Effector memory CD4-positive, alpha-beta T cell (primary cell): ENCODE measurements at places on chromosomes 5 and 9.

- no peak overlapping the region for H3K27ac ChIP-seq
- no peaks in the 10 kb centered on the region for H3K27me3 ChIP-seq
These were observed 853.7 kb downstream of the TAF11L14 start for GRCh38 chr5:18487928-18488480.

DNA sequence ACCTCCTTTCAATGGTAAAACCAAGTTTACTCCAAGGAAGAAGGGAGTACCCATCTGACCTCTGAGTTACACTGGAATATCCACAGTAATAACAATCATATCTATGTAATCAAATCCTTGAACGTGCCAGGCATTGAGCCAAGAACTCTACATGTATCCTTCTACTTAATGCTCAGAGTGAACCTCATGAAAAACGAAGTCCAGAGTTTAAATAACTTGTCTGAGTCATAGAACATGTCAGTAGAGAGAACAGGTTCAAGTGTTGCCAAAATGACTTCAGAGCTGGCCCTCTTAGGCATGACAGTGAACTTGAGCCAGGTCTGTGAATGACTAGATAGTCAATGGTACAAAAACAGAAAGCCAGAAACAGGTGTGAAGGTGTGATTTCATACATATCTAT is 164.1 kb upstream of the ZNF618 start:
- DNase-seq: no peak
- H3K27me3 ChIP-seq: no peaks in the 10 kb centered on the region
- H3K27ac ChIP-seq: no peak overlapping the region
- H3K36me3 ChIP-seq: no peaks in the 10 kb centered on the region

GRCh38 chr5:33888587-33888986 is 3.2 kb downstream of the ADAMTS12 start:
- H3K27ac ChIP-seq: no peak overlapping the region
- H3K27me3 ChIP-seq: no peaks in the 10 kb centered on the region
- no peaks in the 10 kb centered on the region for H3K4me1 ChIP-seq
- no peaks in the 10 kb centered on the region for H3K36me3 ChIP-seq

DNA sequence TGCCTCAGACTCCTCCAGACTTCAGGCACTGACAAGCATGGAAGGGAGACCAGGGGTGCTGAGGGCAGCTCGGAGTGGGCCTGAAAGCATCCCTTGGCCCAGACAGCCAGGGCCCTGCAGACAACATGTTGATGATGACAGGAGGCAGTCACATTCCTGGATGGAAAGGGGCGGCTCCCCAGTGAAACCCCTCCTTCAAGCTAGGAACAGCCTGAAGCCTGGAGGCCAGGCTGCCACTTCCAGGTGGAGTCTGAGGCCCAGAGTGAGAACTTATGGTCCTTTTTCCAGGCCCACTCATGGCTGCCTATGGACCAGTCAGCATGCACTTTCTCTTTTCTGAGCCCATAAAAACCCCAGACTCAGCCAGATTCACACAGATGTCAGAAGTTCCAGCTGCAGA is 104.2 kb upstream of the HCN1 start:
- H3K27me3 ChIP-seq: no peaks in the 10 kb centered on the region
- no peak overlapping the region for H3K27ac ChIP-seq
- H3K4me3 ChIP-seq: no peak overlapping the region
- no peaks in the 10 kb centered on the region for H3K4me1 ChIP-seq
- DNase-seq: no peak

- no peak overlapping the region for H3K27ac ChIP-seq
- no peak overlapping the region for H3K4me3 ChIP-seq
- H3K4me1 ChIP-seq: no peaks in the 10 kb centered on the region
- H3K36me3 ChIP-seq: no peaks in the 10 kb centered on the region
- H3K27me3 ChIP-seq: no peaks in the 10 kb centered on the region
These were observed 172.4 kb downstream of the IRX2 start for GRCh38 chr5:2579126-2579525.

GRCh38 chr9:99820685-99821395 is 845 bp upstream of the NR4A3 start:
- no peaks in the 10 kb centered on the region for H3K36me3 ChIP-seq
- H3K4me1 ChIP-seq: peaks cover 50% of the 10 kb centered on the region
- DNase-seq: peak; percentile 34

GRCh38 chr5:52989781-52990527 is 802 bp downstream of the ITGA2 start:
- peak overlapping the region; percentile 77 for H3K4me3 ChIP-seq
- H3K27me3 ChIP-seq: no peaks in the 10 kb centered on the region
- no peaks in the 10 kb centered on the region for H3K36me3 ChIP-seq
- DNase-seq: peak; percentile 4

GRCh38 chr5:161396171-161396570 is 150.4 kb downstream of the GABRB2 start:
- no peaks in the 10 kb centered on the region for H3K36me3 ChIP-seq
- no peak overlapping the region for H3K27ac ChIP-seq
- H3K27me3 ChIP-seq: no peaks in the 10 kb centered on the region

DNA sequence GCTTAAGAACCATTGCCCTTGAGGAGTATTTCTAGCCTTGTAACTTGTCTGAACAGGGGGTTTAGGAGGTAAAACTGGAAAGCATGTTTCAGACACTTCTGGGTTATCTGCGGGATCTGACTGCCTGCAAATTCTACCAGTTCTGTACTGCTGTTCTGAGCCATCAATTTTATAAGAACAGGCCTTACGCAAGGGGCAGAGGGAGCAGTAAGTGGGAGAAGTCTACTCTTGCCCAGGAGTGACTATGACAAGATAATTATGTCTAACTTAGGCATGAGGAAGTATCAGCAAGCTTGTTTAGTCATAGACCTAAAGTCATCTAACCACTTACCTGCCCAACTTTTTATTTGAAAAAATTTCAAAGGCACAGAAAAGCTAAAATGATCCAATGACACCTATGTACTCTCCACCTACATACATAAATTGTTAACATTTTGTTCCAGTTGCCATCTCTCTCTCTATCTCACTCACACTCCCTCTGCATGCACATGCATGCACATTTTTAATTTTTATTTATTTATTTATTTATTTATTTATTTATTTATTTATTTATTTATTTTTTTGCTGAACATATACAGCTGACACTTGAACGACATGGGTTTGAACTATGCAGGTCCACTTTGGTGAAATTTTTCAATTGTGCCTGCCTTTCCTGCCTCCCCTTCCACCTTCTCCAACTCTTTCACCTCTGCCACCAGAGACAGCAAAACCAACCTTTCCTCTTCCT is 18.4 kb upstream of the DEPDC1B start:
- H3K4me1 ChIP-seq: no peaks in the 10 kb centered on the region
- no peak overlapping the region for H3K27ac ChIP-seq
- H3K27me3 ChIP-seq: no peaks in the 10 kb centered on the region
- H3K36me3 ChIP-seq: no peaks in the 10 kb centered on the region
- no peak for DNase-seq

DNA sequence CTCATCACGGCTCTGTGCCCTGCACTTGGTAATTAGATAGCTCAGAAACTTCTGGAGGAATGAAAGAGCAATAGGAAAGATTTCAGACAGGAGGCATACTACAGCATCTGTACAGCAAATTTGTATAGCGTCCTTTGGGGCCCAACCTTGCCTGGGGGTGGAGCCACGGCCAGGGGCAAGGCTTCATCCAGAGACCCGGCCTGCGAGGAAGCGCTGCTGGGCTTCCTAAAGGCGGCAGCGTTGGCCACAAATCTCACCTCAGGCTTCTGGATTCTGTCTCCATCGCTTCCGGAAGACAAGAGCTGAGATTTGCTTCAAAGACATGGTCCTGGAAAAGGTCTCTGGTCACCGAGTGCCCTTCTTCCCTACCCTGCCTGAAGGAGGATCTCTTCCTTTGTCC is 12.2 kb upstream of the SPATA31D1 start:
- no peak for DNase-seq
- H3K27me3 ChIP-seq: no peaks in the 10 kb centered on the region
- no peak overlapping the region for H3K4me3 ChIP-seq
- H3K27ac ChIP-seq: no peak overlapping the region
- H3K36me3 ChIP-seq: no peaks in the 10 kb centered on the region

DNA sequence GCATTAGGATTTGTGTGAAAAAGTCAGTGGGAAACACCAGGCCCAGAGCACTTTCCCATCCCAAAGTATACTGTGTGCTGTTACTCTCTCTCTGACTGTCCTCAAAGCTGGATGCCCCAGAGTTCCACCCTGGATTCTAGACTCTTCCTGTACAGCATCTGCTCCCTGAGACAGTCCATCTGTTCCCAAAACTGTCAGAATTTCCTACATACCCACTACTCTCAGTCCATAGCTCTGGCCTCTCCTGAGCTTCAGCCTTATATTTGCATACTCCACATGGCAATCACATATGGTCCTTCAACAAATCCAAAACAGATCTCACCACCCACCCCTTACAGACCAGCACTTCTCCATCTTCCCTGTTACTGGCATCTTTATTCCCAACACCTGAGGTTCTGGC is 9.5 kb downstream of the ELP1 start:
- no peak for DNase-seq
- no peaks in the 10 kb centered on the region for H3K27me3 ChIP-seq
- peaks cover 68% of the 10 kb centered on the region for H3K36me3 ChIP-seq
- no peak overlapping the region for H3K27ac ChIP-seq

DNA sequence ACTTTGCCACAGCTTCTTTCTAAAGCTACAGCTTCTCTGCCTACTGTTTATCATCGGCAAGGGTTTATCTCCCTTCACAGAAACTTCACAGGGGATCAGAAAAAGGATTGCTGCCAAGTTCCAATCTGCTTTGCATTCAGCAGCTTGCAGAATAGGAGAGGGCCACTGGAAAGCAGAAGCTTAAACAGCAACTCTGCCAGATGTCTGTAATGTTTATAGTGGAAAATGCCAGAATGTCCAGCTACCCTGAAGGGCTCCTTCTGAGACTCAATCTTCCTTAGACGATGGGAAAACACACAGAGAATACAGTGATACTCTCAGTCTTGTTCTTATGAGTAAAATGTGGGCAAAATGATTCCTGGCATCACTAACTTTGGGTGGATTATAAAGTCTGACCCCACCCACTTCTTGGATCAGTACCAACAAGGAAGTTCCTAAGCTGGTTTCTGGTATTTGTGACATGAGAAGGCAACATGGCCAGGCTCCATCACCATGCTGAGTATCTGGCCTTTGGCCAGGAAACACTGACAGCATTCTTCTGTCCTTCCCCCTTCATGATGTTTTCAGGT is 19.0 kb downstream of the STOM start:
- peaks cover 28% of the 10 kb centered on the region for H3K36me3 ChIP-seq
- no peaks in the 10 kb centered on the region for H3K27me3 ChIP-seq
- no peak overlapping the region for H3K4me3 ChIP-seq
- no peaks in the 10 kb centered on the region for H3K4me1 ChIP-seq
- H3K27ac ChIP-seq: no peak overlapping the region

GRCh38 chr5:102570747-102571146 is 71.9 kb upstream of the SLCO6A1 start:
- H3K36me3 ChIP-seq: no peaks in the 10 kb centered on the region
- H3K4me1 ChIP-seq: no peaks in the 10 kb centered on the region
- no peak for DNase-seq

GRCh38 chr5:171330021-171330420 is 21.0 kb downstream of the TLX3 start:
- no peaks in the 10 kb centered on the region for H3K27me3 ChIP-seq
- H3K36me3 ChIP-seq: no peaks in the 10 kb centered on the region
- no peak for DNase-seq
- H3K4me1 ChIP-seq: no peaks in the 10 kb centered on the region

DNA sequence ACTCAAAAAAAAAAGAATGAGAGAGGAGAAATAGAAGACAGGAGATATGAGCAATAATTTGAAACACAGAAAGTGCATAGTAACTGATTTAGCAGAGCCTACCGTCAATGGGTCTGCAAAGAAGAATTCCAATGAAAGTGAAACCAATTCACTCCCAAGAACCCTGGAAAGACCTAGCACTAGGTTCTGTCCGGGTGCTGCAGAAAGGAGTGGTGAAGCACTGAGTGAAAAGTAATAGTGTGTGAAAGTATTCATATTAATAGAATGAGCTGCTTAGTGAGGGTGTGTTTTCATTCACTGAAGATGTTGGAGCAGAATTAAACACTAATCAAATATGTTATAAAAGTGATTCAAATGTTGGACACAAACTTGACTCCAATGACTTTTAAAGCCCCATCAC is 51.3 kb upstream of the SLC30A5 start:
- H3K27me3 ChIP-seq: no peaks in the 10 kb centered on the region
- DNase-seq: no peak
- no peaks in the 10 kb centered on the region for H3K4me1 ChIP-seq
- no peak overlapping the region for H3K27ac ChIP-seq

DNA sequence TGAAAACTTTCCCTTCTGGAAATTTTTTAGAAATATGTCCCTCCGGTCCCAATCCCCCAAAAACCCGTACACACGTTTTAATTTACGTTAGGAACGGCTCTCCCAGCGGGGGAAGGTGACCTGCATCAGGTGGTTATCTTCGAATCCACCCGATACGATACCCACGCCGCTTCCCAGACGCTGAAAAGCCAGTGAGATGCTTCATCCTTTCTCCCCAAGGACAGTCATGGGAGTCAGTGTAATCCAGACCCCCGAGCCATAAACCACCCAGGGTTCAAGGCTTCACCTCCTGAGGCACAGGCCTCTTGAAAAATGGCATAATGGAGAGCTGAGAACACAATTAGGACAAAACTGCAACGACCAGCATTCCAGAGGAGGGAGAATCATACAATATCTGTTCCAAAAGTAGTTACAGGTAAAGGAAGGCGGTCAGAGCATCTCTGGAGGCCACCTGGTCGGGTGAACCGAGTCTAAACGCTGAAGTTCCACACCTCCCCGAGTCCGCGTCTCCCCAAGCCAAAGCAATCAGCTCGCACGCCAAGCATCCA is 857 bp downstream of the FAM169A start:
- H3K36me3 ChIP-seq: no peaks in the 10 kb centered on the region
- H3K27ac ChIP-seq: peak overlapping the region; percentile 69
- peak overlapping the region; percentile 55 for H3K4me3 ChIP-seq
- no peak for DNase-seq

- H3K27me3 ChIP-seq: no peaks in the 10 kb centered on the region
- DNase-seq: no peak
- H3K4me3 ChIP-seq: no peak overlapping the region
- H3K4me1 ChIP-seq: no peaks in the 10 kb centered on the region
- no peaks in the 10 kb centered on the region for H3K36me3 ChIP-seq
These were observed 243.7 kb downstream of the KCTD16 start for GRCh38 chr5:144414202-144415029.

- no peaks in the 10 kb centered on the region for H3K27me3 ChIP-seq
- no peaks in the 10 kb centered on the region for H3K36me3 ChIP-seq
These were observed 13.6 kb downstream of the PDE6A start for GRCh38 chr5:149930749-149931574.

DNA sequence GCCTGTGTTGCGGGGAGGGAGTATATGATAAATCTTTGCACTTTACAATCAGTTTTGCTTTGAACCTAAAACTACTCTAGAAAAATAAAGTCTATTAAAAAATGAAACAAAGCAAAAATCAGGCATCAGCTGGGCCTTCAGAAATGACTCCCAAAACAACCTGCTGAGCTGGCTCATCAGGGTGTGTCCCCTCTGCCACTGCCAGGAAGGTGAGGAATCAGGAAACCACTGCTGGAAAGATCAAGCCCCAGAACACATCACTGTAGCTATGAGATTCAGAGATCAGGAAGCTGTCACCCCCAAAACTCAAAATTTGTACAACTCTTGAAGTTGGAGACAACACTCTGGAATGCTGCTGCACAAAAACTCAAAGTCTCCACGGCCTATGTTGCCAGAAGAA is 40.5 kb upstream of the TBCA start:
- no peaks in the 10 kb centered on the region for H3K4me1 ChIP-seq
- H3K4me3 ChIP-seq: no peak overlapping the region
- H3K27ac ChIP-seq: no peak overlapping the region
- H3K36me3 ChIP-seq: no peaks in the 10 kb centered on the region
